ENCODE measurements at places on chromosomes 13 and 19. TPM values are rescaled to one million over a fixed set of nuclear protein-coding genes. Genes with fewer than 3 reads are reported as not detected.
A peak's percentile ranks its signal among the peaks of the same experiment; 100 is the strongest.

DNA sequence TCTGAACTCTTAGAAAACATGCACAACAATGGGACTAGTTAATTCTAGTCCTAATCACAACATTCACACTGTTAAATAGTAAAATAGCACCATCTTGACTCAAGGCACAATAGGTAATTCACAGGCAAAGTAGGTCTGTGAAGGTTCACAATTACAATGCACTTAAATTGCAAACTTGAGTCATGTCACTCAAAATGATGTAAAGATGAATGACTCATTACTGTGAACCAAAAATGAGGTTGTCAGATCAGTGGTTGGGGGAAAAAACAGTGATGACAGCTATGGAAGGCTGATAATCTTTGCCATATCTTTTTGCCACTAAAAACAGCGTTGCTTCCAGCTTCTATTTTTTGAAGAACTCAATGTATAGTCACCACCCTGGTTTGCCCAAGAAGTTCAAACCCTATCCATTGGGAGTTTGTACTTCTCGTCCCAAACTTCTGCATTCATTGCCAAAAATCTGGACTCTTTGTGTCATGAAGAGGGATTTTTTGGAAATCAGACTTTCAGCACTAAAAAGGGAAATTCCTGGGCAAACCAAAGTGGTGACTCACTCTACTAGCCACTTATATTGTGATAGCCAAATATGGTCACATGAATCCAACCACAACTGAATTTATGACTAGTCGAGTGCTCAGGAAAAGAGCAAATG is 200.9 kb upstream of the TMTC4 start:
- H3K4me3 ChIP-seq, result no peak overlapping the region
- no peaks in the 10 kb centered on the region for H3K36me3 ChIP-seq
- no peak overlapping the region for H3K27ac ChIP-seq
- H3K4me1 ChIP-seq, result peaks cover 6% of the 10 kb centered on the region
- H3K27me3 ChIP-seq, result no peaks in the 10 kb centered on the region
- DNase-seq, result peak; percentile 97

DNA sequence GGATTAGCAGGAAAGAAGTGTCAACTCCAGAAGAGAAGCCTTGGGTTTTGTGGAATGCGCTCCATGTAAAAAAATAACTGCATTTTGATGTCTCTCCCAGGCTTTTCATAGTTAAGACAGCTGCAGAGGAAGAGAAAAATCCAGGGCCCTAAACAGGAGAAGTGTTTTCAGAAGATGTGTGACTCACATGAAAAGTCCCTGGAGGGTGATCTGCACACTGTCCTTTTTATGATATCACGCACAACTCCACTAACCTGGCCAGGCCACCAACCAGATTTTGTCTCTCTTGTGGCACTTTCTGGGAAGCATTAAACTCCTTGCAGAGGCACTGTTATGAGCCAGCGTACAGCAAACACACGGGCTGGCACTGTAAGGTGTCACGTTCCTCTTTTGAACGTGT is 267.3 kb downstream of the FGF9 start:
- no peak overlapping the region for H3K27ac ChIP-seq
- DNase-seq, result no peak
- H3K4me3 ChIP-seq, result no peak overlapping the region
- H3K4me1 ChIP-seq, result no peaks in the 10 kb centered on the region

Gene ATP8B3
- total RNA-seq, result 3.0 TPM

Gene RYR1
- under 0.01 TPM for total RNA-seq

DNA sequence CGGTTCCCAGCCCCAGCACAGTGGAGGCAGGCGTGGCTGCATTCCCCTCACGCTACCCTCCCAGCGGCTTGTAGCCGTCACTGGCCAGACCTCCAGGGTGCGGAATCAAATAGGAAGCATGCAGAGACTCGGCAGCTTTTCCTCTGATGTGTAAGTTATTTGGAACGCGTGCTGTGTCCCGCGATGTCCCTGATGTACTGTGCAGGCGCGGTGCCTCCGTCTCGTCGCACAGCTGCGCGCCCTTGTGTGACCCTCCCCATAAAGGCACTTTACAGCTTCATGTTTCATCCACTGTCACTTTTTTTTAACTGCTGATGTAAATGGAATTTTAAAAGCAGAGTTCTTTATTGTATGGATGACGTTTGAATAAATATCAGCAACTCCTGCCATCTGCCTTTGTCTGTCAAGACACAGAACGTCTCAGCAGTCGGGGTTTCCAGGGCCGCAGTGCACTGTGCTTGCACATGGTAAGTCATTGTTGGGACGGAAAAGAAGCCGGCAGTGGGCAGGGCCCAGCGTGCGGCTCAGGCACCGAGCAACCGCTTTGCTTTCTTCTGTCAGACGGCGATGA is 7.3 kb upstream of the F7 start:
- no peaks in the 10 kb centered on the region for H3K36me3 ChIP-seq
- H3K27me3 ChIP-seq, result peaks cover 9% of the 10 kb centered on the region
- H3K4me1 ChIP-seq, result peaks cover 2% of the 10 kb centered on the region
- no peak overlapping the region for H3K4me3 ChIP-seq
- DNase-seq, result peak; percentile 37
- H3K27ac ChIP-seq, result no peak overlapping the region

- no peak for DNase-seq
- no peaks in the 10 kb centered on the region for H3K4me1 ChIP-seq
- no peaks in the 10 kb centered on the region for H3K27me3 ChIP-seq
- H3K27ac ChIP-seq, result no peak overlapping the region
Measured at GRCh38 chr13:39461685-39462266, 141.2 kb downstream of the LHFPL6 start.

DNA sequence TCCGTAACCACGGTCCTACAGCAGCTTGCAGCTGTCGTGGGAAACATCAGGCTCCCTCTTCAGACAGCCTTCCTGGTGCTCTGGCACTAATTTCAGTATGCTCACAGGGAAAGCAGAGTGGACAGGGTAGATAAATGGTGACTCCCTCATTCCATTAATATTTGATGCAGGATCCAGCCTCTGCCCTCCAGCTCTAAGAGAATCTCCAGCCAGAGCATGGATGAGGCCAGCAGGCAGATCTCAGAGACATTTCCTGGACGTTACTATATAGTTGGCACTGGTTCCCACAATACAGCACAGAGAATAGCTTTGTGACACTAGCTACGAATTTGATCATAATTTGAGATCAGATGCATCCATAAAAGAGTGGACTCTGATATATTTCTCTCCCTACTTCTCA is 341.4 kb downstream of the LIG4 start:
- no peak overlapping the region for H3K27ac ChIP-seq
- no peaks in the 10 kb centered on the region for H3K27me3 ChIP-seq
- no peak for DNase-seq
- no peaks in the 10 kb centered on the region for H3K36me3 ChIP-seq
- no peak overlapping the region for H3K4me3 ChIP-seq
